ENCODE measurements at places on chromosomes 11 and 22. TPM values are rescaled to one million over a fixed set of nuclear protein-coding genes. Genes with fewer than 3 reads are reported as not detected.

HIPK3 gene
- 20.8 TPM for total RNA-seq

OR5B21 gene
- not detected for total RNA-seq

GANAB gene
- 330 TPM for total RNA-seq

DENND5A gene
- total RNA-seq: 69.2 TPM

DDTL gene
- total RNA-seq: 2.1 TPM

SMDT1 gene
- 36.0 TPM for total RNA-seq

TMEM191C gene
- 0.74 TPM for total RNA-seq

BEST1 gene
- 0.23 TPM for total RNA-seq

TNNI2 gene
- not detected for total RNA-seq

ISX gene
- total RNA-seq: not detected

CARNS1 gene
- 1.1 TPM for total RNA-seq

NTM gene
- total RNA-seq: 20.0 TPM

BCO2 gene
- total RNA-seq: 0.82 TPM

GRCh38 chr11:10322830-10323792 lies 18.2 kb downstream of the ADM start:
- H3K4me3 ChIP-seq: no peak overlapping the region
- no peaks in the 10 kb centered on the region for H3K27me3 ChIP-seq
- H3K27ac ChIP-seq: no peak overlapping the region
- no peak for DNase-seq
- peaks cover 14% of the 10 kb centered on the region for H3K4me1 ChIP-seq

DNA sequence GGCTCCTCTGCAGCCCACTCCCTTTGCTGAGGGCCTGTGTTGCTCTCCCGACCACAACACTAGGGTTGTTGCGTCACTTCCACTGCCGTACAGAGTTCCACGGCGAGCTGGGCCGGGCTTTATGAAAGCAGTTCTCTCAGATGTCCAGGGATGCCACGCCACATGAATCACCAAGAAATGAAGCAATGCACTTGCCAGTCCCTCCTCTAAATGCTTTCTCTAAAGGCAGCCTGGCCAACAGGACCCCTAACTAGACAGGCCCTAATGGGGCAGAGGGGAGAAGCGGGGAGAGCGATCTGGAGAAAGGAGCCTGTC lies 188.7 kb downstream of the CTTN start:
- no peak overlapping the region for H3K4me3 ChIP-seq
- H3K27ac ChIP-seq: no peak overlapping the region
- no peaks in the 10 kb centered on the region for H3K4me1 ChIP-seq
- H3K36me3 ChIP-seq: no peaks in the 10 kb centered on the region

DNA sequence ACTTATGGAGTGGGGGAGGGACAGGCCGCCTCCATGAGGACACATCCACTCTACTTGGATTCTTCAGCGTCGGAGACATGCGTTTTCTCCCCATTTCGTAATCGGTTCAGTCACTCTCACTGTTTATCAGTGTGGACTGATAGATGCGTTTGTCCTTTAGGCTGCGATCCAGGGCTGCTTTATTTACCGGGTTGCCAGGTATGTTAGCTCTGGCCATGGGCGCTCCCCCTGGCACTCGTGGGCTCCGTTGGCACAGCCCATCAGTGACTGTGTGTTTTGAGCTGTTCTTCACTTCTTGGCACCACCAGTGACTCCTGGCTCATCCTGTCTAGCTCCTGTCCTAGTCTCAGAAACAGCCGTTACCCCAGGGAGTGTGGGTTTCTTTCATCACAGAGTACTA lies 1203.3 kb downstream of the BRD1 start:
- peaks cover 2% of the 10 kb centered on the region for H3K4me1 ChIP-seq
- no peaks in the 10 kb centered on the region for H3K36me3 ChIP-seq
- H3K27me3 ChIP-seq: no peaks in the 10 kb centered on the region
- DNase-seq: no peak
- no peak overlapping the region for H3K27ac ChIP-seq
- H3K4me3 ChIP-seq: no peak overlapping the region

- no peaks in the 10 kb centered on the region for H3K36me3 ChIP-seq
- no peaks in the 10 kb centered on the region for H3K4me1 ChIP-seq
- H3K4me3 ChIP-seq: no peak overlapping the region
- H3K27ac ChIP-seq: no peak overlapping the region
- DNase-seq: no peak
- H3K27me3 ChIP-seq: no peaks in the 10 kb centered on the region
Observed at GRCh38 chr22:36228944-36229343, 10.4 kb downstream of the APOL2 start.

DNA sequence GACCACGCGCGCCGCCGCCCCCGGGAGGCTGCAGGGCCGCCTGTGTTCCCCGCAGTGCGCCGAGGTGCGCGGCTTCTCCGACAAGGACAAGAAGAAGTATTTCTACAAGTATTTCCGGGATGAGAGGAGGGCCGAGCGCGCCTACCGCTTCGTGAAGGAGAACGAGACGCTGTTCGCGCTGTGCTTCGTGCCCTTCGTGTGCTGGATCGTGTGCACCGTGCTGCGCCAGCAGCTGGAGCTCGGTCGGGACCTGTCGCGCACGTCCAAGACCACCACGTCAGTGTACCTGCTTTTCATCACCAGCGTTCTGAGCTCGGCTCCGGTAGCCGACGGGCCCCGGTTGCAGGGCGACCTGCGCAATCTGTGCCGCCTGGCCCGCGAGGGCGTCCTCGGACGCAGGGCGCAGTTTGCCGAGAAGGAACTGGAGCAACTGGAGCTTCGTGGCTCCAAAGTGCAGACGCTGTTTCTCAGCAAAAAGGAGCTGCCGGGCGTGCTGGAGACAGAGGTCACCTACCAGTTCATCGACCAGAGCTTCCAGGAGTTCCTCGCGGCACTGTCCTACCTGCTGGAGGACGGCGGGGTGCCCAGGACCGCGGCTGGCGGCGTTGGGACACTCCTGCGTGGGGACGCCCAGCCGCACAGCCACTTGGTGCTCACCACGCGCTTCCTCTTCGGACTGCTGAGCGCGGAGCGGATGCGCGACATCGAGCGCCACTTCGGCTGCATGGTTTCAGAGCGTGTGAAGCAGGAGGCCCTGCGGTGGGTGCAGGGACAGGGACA lies 2.7 kb downstream of the NLRP6 start:
- no peak overlapping the region for H3K4me3 ChIP-seq
- no peaks in the 10 kb centered on the region for H3K36me3 ChIP-seq
- H3K27me3 ChIP-seq: no peaks in the 10 kb centered on the region
- no peak overlapping the region for H3K27ac ChIP-seq
- DNase-seq: peak; percentile 48
- H3K4me1 ChIP-seq: peaks cover 5% of the 10 kb centered on the region

GRCh38 chr22:19818324-19819207 lies 36.1 kb downstream of the GNB1L start:
- H3K4me3 ChIP-seq: no peak overlapping the region
- H3K4me1 ChIP-seq: no peaks in the 10 kb centered on the region
- no peaks in the 10 kb centered on the region for H3K27me3 ChIP-seq
- DNase-seq: peak; percentile 41

DNA sequence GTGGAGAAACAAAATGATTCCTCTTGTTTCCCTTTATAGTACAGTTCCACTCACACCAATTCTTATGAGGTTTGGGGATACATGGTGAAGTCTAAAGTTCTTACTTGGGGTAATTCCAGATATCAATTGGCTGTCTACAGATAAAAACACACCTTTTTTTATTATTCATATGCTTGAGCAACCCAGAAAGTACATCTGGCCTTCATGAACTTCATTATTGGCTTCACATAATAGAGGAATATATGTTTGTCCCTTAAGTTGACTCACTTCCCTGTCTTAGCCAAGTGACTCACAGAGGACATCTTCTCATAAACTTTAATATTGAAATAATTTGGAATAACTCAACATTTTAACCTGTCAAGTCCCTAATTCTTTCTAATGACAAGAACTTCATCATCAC lies 36.3 kb upstream of the SOX6 start:
- H3K4me3 ChIP-seq: no peak overlapping the region
- H3K36me3 ChIP-seq: no peaks in the 10 kb centered on the region
- peaks cover 3% of the 10 kb centered on the region for H3K27me3 ChIP-seq
- no peaks in the 10 kb centered on the region for H3K4me1 ChIP-seq
- no peak overlapping the region for H3K27ac ChIP-seq
- DNase-seq: no peak

- no peak overlapping the region for H3K4me3 ChIP-seq
- no peaks in the 10 kb centered on the region for H3K36me3 ChIP-seq
- no peak for DNase-seq
- H3K4me1 ChIP-seq: no peaks in the 10 kb centered on the region
- no peak overlapping the region for H3K27ac ChIP-seq
Observed at GRCh38 chr11:114430290-114430689, 9.0 kb upstream of the REXO2 start.

GRCh38 chr11:69643646-69644045 lies 2.7 kb downstream of the CCND1 start:
- H3K27ac ChIP-seq: no peak overlapping the region
- peaks cover 4% of the 10 kb centered on the region for H3K4me1 ChIP-seq
- H3K27me3 ChIP-seq: 0 out of 2 replicates have a peak, but pooled peaks cover 6% of the 10 kb centered on the region

DNA sequence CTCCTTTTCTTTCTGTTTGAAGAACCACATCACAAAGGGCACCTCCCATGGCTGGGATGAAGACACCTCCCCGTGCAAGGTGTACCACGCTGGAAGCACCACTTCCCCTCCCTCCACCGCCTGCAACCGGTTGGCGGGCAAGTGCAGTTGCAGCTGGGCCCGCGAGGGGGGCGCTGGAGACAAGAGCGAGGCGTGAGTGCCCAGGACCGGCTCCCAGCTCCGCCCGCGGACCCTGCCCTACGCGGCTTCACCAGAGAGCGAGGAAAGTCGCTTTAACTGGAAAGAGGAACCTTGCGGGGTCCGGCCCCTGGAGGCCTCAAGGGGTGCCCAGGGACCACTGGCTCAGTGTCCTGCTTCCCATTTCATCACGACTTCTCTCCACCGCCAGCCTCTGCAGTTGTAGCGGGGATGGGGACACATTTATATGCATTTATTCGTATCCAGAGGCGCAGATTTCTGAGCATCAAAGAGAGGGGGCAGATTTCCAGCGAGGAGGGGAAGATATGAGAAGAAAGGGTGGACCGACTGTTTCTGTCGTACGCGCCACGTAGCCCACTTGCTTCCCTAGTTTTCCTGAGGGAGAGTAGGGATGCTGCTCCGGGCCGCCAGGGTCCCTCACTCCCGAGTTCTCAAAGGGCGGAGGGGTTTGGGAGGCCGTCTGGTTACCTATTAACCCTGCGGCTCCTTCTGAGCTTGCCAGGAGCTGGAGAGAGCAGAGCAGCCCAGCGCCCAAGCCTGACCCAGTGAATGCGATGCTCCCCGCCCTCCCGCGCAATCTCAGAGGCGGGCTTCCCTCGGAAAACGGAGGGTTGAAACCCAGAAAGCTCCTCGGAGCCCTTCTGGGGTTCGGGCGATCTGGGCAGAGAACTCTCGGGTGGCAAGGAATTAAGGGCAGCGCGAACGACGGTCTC lies 3.5 kb downstream of the ESAM start:
- H3K36me3 ChIP-seq: no peaks in the 10 kb centered on the region
- DNase-seq: peak; percentile 90
- no peak overlapping the region for H3K27ac ChIP-seq
- H3K4me3 ChIP-seq: peak overlapping the region; percentile 58
- peaks cover 93% of the 10 kb centered on the region for H3K27me3 ChIP-seq

DNA sequence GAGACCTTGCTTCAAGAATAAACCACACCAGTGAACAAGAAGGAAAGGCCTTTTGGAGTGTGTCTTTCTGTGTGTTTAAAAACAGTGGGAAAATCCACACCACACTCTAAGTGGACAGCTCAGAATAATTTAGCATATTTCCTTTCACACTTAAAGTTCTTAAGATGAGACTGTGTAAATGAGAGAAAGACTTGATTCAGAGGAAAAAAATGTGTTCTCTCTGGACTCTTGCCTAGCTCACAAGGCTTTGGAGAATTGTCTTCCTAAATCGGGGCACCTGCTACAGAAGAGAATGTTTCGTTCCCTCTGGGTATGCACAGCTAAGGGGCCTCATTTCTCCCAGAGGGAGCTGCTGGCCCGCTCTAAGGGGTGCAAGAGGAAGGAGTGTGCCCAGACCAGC lies 28.4 kb upstream of the CRTAM start:
- no peak for DNase-seq
- no peaks in the 10 kb centered on the region for H3K27me3 ChIP-seq
- no peaks in the 10 kb centered on the region for H3K36me3 ChIP-seq

GRCh38 chr11:82234256-82234655 lies 499.4 kb downstream of the FAM181B start:
- H3K27me3 ChIP-seq: no peaks in the 10 kb centered on the region
- H3K4me1 ChIP-seq: no peaks in the 10 kb centered on the region
- no peak overlapping the region for H3K27ac ChIP-seq
- DNase-seq: no peak
- H3K4me3 ChIP-seq: no peak overlapping the region

- no peak overlapping the region for H3K27ac ChIP-seq
- H3K4me3 ChIP-seq: no peak overlapping the region
- no peaks in the 10 kb centered on the region for H3K4me1 ChIP-seq
- no peaks in the 10 kb centered on the region for H3K27me3 ChIP-seq
- no peaks in the 10 kb centered on the region for H3K36me3 ChIP-seq
- no peak for DNase-seq
Observed at GRCh38 chr22:46652081-46652846, 32.1 kb downstream of the GRAMD4 start.

- no peak overlapping the region for H3K4me3 ChIP-seq
- no peaks in the 10 kb centered on the region for H3K4me1 ChIP-seq
- no peaks in the 10 kb centered on the region for H3K36me3 ChIP-seq
Observed at GRCh38 chr11:121099364-121099763, 1.7 kb upstream of the TECTA start.

DNA sequence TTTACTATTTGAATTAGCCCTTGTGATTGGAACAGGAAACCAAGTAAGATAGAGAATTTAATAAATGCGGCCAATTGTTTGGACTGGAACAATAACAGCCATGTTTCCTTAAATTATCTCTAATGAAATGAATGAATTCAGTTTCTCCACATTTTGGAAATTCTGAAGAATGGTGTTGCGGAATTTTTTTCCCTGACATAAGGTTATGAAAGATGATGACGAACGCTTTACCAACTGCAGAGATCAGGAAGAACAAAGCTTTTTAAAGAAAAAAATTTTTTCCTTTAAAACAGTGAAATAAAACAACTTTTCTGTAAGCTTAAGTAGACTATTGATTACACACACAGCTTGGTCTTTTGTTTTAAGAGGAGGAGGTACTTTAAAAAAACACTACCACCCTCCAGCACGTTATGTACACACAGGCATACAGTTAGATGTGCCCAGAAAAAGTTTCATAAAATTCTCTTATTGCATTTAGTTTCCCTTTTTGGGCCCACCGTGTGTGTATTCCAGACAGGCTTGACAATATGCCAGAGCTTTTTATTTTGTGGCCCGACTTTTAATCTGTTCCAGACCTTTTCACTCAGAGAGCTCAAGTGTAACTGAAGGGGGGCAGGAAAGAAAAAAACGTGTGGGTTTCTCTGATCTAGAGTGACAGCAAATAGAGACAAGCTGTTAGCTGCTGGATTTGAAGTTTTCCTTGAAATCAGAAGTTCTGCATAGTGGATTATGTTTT lies 77.3 kb downstream of the YAP1 start:
- no peak overlapping the region for H3K4me3 ChIP-seq
- DNase-seq: no peak
- H3K36me3 ChIP-seq: no peaks in the 10 kb centered on the region

Measured in H1 (cell line).